ENCODE measurements at places on chromosomes 16 and 17.

DNA sequence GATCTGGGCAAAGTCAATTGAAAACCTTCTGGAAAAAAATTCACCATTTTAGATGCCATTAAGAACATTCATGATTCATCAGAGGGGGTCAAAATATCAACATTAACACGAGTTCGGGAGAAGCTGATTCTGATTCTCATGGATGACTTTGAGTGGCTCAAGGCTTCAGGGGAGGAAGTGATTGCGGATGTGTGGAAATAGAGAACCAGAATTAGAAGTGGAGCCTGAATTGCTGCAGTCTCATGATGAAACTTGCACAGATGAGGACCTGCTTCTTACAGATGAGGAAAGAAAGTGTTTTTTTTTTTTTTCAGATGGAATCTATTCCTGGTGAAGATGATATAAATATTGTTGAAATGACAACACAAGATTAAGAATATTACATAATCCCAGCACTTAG, 12.9 kb downstream of the ITGAX start:
- DNase-seq, result no peak

- no peak for DNase-seq
Observed at GRCh38 chr16:27950206-27950887, 113.2 kb downstream of the GSG1L start.

GRCh38 chr17:29749045-29749825, 126.5 kb upstream of the CORO6 start:
- no peak for DNase-seq

DNA sequence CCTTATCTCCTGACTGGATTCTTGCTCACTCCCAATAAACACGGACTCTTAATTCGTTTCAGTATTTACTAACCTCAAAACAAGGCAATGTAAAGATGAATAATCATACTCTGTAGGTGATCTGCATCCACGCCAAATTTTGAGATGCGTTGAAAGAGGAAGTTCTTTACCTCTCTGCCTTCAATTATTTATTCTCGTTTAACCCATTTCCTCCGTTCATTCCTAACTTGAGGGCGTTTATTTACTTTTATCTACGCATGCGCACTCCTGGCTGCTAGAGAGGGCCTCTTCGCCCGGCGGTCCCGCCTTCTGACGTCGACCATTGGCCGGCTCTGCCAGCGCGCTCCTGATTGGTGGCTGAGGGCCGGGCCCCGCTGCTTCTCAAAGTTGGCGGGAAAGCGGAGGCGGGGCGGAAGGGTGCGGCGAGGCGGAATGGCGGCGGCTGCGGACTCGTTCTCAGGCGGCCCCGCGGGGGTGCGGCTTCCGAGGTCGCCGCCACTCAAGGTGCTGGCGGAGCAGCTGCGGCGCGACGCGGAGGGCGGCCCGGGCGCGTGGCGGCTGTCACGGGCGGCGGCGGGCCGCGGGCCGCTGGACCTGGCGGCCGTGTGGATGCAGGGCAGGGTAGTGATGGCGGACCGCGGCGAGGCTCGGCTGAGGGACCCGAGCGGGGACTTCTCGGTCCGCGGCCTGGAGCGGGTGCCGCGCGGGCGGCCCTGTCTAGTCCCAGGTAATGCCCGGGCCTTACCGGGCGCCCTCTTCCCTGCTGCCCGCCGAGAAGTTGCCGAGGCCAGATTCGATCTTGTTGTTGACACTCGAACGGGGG, at the start of gene RMI2:
Gene RMI2, plus strand, starts transcription at position 420 of the 823 bp plus-strand sequence. Its CDS starts 13 bp downstream, at position 433.
- peak; percentile 85 for DNase-seq

GRCh38 chr16:11313493-11314308, 31.6 kb upstream of the RMI2 start:
- no peak for DNase-seq

- DNase-seq, result no peak
Observed at GRCh38 chr17:43015579-43015978, 6.6 kb downstream of the VAT1 start.

DNA sequence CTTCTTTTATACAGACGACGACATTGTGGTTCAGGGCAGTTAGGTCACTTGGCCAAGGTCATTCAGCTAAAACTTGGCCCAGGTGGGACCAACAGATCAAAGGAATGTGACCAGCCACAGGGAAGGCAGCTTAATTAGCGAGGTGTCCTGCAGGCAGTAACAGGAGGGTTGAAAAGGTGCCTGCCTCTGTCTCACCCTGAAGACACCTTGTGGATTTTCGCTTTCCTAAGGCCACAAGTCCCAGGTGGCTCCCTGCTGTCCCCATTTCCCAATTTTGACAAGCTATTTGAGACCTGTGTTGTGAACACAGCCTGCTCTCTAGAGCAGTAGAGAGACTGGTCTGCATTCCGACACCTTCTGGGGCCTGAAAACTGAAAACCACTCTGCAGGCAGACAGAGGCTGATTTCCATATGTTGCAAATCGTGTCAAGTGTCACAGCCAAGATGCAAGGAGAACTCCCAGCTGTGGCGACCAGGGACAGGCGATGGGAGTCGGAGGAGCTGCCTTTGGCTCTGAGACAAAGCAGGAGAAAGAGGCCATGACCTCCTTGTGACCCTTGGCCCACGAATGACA, 593.1 kb upstream of the CDH5 start:
- DNase-seq, result no peak

- DNase-seq, result no peak
Observed at GRCh38 chr17:32523017-32523680, 36.4 kb downstream of the CDK5R1 start.

DNA sequence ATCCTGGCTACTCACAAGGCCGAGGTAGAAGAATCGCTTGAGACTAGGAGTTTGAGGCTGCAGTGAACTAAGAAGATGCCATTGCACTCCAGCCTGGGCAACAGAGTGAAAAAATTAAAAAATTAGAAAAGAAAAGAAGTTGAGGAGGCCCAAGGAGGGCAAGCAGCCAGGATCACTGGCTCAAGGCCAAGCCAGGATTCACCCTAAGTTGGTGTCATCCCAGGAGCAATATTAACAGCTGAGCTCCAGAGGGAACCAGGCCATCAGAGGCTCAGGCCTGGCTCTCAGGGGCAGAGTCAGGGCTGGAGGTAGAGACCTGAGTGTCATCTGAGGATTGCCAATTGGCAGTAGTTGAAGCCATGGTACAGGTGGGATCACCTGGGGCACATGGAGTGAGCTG, 20.7 kb downstream of the DRC3 start:
- DNase-seq, result no peak

- DNase-seq, result peak; percentile 32
Observed at GRCh38 chr17:40803617-40804082, 3.9 kb upstream of the KRT28 start.

DNA sequence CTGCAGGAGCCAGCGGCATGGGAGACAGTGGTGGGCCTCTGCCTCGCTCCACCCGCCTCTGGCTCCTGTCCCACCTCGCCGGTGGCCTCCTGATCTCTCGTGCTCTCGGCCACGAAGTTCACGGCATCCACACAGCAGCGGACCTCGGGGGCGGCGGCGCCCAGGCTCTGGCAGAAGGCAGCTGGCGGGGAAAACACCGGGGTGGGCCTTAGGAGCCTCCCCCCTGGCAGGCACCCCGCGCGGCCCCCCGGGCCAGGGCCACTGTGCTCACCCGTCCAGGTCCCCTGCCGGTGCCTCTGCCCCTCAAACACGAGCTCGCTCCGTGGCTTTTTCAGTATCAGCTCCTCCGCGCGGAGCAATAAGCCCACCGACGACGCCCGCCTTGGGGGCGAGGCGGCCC, 409 bp upstream of the C17orf107 start:
- no peak for DNase-seq

GRCh38 chr16:68564382-68564985, 25.4 kb downstream of the ZFP90 start:
- DNase-seq, result no peak

- DNase-seq, result no peak
Observed at GRCh38 chr17:75876938-75877751, 1.2 kb downstream of the TRIM47 start.

- DNase-seq, result no peak
Observed at GRCh38 chr17:4097165-4097960, 45.5 kb downstream of the ZZEF1 start.

GRCh38 chr16:30974348-30974747, 10.7 kb upstream of the HSD3B7 start:
- no peak for DNase-seq

DNA sequence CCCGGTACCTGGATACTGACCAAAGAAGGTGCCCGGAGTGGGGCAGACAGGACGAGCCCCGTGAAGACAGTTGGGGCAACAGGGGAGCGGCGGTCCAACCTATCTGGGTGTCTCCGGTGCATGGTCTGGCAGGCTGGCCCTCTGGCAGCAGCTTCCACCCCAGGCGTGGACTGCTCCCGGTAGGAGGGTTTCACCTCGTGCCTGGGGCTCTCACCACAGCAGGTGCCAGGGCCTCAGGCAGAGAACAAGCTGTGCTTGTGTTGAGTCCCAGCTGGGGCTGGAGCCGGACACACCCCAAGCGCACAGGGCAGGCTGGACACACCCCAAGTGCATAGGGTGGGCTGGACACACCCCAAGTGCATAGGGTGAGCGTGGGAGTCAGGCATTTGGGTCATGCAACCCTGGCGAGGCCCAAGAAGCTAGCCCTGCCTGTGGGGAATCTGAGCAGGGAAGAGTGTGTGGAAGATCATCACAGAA, 1.5 kb upstream of the FBXL16 start:
- DNase-seq, result no peak

DNA sequence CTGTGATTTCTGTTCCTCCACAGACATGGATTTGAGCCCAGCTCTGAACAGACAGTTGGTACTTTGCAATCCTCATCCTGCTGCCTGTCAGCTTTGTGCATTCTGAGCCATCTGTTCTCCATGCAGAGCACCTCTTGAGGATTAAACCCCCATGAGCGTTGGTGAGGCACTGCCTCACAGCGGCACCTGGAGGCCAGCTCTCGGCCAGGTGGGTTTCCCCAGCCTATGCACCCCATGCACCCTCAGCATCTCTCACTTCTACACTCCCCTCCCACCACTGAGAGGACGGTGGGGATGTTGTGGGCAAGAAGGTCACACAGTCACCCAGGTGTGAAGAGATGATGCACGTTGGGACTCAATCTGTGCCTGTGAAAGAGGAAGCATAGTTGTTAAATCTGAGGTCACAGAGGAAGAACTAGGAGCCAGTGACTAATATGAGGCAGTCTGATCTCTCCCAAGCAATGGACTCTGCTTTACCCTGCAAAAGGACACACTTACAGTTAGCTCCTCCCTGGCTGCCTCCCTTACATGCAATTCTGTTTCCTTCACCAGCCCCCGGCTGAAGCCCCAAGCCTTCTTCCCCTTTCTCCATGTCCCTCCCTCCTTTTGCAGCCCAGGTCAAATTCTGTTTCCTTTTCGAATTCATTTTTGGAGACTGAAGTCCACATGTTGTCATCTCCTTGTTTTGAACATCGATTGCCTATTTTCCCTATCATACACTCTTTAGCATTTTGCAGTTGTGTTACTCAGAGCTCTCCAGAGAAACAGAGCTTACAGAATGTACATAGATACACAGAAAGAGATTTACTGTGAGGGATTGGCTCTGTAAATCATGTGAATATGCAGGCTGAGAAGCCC, 58.5 kb downstream of the HS3ST3B1 start:
- no peak for DNase-seq

GRCh38 chr16:4515611-4516233, 22.9 kb downstream of the CDIP1 start:
- no peak for DNase-seq

- DNase-seq, result no peak
Observed at GRCh38 chr17:28508211-28508724, 2.1 kb downstream of the FOXN1 start.
